ENCODE measurements at places on chromosomes 4 and X.

GRCh38 chrX:131671735-131672134, 127.9 kb downstream of the OR13H1 start:
- no peak for DNase-seq

DNA sequence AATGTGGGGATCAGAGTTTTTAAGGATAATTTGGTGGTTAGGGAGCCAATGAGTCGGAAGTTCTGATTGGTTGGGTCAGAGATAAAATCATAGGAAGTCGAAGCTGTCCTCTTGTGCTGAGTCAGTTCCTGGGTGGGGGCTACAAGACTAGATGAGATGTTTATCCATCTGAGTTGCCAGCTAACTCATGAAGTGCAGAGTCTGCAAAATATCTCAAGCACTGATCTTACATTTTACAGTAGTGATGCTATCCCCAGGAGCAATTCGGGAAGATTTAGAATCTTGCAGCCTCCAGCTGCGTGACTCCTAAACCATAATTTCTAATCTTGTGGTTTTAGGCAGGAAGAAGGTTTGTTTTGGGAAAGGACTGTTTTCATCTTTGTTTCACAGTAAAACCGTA, 565.8 kb upstream of the SPANXN1 start:
- no peak for DNase-seq

- DNase-seq, result no peak
Measured at GRCh38 chr4:151486168-151486567, 77.2 kb downstream of the FHIP1A start.

DNA sequence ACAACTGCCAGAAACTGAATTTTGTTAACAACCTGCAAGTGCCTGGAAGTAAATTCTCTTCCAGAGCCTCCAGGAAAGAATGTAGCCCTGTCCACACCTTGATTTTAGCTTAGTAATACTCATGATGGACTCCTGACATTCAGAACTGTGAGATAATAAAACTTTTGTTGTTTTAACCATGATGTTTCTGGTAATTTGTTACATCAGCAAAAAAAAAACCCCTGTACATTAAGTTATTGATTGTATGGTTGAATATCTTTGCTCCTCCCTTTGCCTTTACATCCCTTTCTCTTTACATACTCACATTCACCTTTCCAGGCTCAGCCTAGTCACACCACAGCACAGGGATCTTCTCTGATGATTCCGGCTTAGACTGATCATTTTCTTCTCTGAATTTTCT, 881.8 kb upstream of the GRID2 start:
- DNase-seq, result no peak

DNA sequence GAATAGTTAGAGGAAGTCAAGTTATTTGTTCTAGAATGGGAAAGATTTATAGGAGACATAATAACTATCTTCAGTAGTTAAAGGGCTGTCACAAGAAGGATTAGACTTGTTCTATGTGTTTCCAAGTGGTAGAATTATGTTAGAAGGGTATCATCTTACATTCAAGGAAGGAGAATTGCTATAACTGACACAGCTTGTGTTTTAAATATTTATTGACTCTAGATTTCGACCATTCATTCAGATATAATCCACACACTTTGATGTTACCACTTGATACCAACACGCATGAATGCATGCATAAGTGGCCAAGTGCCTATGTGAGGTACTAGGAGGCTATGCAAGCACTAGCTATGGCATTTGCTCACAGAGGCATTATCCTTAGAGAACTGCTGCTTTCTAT, 122.7 kb downstream of the CCNB3 start:
- no peak for DNase-seq

- no peak for DNase-seq
Measured at GRCh38 chr4:108395786-108396185, 224.6 kb upstream of the RPL34 start.

DNA sequence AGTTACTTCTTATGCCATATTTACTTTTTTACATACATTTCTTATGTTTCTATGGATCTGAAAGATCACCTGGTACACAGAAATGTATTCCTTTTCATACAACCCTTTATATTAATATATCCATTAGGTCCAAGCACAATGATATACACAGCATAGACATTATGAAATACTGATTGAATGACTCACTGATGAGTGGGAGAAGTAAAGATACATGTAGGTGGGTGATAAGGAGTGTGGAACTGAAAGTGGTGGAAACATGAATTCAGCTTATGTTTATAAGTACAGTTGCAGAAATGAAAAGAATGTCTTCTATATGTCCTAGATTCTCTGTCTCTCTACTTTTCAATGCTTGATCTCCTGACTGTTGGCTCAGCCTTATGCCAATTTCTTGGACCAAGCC, 87.9 kb downstream of the YIPF7 start:
- no peak for DNase-seq

DNA sequence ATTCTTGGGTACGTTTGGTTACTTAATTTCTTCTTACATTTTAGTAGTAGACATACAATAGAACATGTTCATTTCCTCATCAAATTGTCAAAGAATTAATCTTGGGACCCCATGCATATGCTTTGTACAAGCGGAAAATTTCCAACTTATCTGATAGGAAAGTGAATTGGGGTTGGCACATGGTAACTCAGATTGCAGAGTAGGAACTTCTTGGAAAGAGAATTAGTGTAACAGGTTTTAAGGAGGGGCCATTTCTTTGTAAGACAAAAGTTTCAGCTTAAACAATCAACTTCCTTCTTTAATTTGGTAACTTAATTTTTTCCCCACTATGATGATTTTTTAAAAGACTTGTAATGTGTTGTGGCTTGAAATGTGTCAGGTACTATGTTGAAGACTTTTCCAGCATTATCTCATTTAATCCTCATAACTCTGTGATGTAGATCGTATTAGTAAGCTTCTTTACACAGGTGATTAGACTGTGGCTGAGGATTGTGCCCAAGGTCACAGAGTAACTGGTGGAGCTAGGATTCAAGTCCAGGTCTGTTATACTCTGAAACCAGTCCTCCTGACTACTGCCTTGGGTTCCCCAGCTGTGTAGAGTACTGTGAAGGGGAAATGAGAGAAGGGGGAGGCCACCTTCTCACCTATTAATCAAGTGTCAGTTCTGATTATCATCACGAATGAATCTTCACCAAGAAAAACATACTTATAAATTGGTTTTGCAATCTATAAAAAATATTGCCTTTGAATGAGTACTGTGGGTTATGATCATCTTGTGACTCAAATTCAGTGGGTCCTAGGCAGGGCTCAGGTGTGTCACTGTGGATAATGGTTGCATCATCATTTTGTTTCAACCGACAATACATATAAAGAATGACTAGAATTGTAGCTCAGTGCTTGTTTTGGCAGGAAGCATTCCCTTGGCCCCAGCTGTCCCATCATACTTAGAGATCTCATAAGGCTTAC, 4.3 kb downstream of the GK start:
- no peak for DNase-seq

DNA sequence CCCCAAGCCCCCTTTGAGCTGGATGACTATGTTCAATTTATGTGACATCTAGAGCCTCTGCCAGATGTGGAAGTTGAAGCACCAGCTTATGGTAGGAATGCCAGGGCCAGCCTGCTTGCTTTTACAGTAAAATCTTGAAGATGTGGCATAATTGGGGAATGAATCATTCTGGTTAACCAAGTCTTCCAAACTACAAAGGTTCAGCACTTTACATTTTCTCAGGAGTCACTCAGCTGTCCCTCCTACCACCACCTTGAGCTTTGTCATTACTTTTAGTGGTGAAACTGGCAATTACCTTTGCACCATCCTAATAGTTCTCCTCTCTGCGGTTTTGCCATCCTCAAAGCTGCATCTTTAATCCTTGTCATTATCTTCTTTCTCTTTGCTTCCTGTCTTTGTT, 172.2 kb downstream of the HS6ST2 start:
- DNase-seq, result no peak

DNA sequence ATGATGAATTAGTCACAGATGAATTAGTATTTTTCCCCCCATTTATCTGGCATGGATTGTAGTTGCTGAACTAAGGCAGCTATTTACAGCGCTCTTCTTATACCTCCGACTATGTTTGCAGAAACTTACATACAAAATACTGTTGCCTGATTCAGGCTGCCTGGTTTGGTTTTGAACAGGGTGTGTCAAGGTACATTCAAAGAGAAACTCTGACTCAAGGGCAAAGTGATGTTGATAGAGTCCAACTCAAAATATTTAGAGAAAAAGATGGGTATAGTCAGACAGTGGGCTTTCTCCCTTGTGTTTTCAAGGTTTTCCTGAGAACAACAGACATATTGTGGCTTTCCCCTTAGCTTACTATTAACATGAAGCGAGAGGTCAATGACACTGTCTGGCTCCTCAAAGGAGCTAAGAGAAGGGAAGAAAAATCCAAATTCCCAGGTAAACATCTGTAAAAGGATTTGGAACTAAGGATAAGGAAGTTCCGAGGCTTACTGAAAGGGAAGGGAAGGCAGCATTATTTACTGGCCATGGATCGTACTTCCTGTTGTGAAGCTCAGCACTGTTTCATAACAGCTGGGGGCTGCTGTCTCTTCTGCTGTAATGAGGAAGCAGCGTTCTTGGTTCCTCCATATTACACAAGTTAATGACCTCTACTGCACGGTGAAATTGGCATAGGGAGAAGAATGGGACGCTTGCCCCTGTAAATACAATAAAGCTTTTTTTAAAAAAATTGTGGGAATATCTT, 30.9 kb downstream of the FAM9C start:
- DNase-seq, result no peak

DNA sequence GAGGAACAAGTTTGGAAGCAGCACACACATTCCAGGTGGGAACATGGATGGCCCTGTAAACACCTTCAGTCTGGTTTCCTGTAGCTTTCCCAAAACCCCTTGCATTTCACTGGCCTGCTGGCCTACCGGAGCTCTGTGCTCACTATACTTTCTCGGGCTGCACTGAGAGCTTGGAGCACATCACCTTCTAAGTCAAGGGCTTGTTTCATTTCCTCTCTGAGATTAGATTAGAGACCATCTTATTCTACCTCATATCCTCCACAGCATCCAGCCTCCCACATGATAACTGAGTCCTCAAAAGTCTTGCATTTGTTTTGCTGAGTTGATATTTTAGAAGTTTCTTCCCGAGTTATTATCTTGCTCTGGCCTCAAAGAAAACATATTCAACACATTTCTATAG, 147.7 kb downstream of the RASL11B start:
- DNase-seq, result no peak

Data from GOT3 (cell line).